ENCODE measurements at places on chromosomes 5 and 9. TPM values are rescaled to one million over a fixed set of nuclear protein-coding genes. Genes with fewer than 3 reads are reported as not detected.

The CCL27 gene
- not detected for total RNA-seq

The BTNL8 gene
- 0.47 TPM for total RNA-seq

The NKD2 gene
- total RNA-seq, result 36.5 TPM

The PFN3 gene
- total RNA-seq, result not detected

The PCDHB11 gene
- total RNA-seq, result 8.5 TPM

The EIF4E1B gene
- total RNA-seq, result not detected

The IFNB1 gene
- total RNA-seq, result not detected

The CCDC180 gene
- 24.8 TPM for total RNA-seq

The SLC34A3 gene
- 3.0 TPM for total RNA-seq

The LCNL1 gene
- 0.41 TPM for total RNA-seq

The PTGS1 gene
- 9.6 TPM for total RNA-seq

The AGPAT2 gene
- total RNA-seq, result 62.5 TPM

The PCDHA12 gene
- 0.35 TPM for total RNA-seq

The PTGES gene
- 9.1 TPM for total RNA-seq

The ZFP37 gene
- total RNA-seq, result 4.7 TPM

Measured in metanephros (tissue), 2 donors.